Chondrocyte (in vitro differentiated cells): ENCODE measurements at places on chromosomes 12 and 14. TPM values are rescaled to one million over a fixed set of nuclear protein-coding genes. Genes with fewer than 3 reads are reported as not detected.

Gene DIO2
- total RNA-seq: 0.79 to 87.0 TPM (median 1.4 TPM) in 3 replicates

Gene TCTN2
- total RNA-seq: 8.6 to 16.1 TPM (median 9.1 TPM) in 3 replicates

Gene SLC7A8
- 0.31 to 0.89 TPM (median 0.45 TPM) in 3 replicates for total RNA-seq

- peak within 1 kb of the TSS; percentile 94 for H3K27ac ChIP-seq
- H3K36me3 ChIP-seq: peaks cover 6% of the 10 kb centered on the region
- peaks cover 34% of the 10 kb centered on the region for H3K4me1 ChIP-seq
Observed at GRCh38 chr12:42325653-42326474, at the start of the genes PPHLN1 and ZCRB1. PPHLN1 (plus strand) TSS chr12:42326167; CDS start chr12:42335903, 9,736 bp downstream. ZCRB1 (minus strand) TSS chr12:42326094; CDS start chr12:42324102, 1,992 bp downstream.

- peaks cover 8% of the 10 kb centered on the region for H3K27me3 ChIP-seq
- H3K27ac ChIP-seq: no peak overlapping the region
- DNase-seq: peak; percentile 82
- H3K4me3 ChIP-seq: no peak overlapping the region
- no peaks in the 10 kb centered on the region for H3K36me3 ChIP-seq
Observed at GRCh38 chr14:93982230-93983007, 6.0 kb upstream of the ASB2 start.

GRCh38 chr14:81681541-81681940 is 147.9 kb upstream of the SEL1L start:
- H3K36me3 ChIP-seq: no peaks in the 10 kb centered on the region
- no peak for DNase-seq
- no peaks in the 10 kb centered on the region for H3K4me1 ChIP-seq
- no peak overlapping the region for H3K4me3 ChIP-seq

DNA sequence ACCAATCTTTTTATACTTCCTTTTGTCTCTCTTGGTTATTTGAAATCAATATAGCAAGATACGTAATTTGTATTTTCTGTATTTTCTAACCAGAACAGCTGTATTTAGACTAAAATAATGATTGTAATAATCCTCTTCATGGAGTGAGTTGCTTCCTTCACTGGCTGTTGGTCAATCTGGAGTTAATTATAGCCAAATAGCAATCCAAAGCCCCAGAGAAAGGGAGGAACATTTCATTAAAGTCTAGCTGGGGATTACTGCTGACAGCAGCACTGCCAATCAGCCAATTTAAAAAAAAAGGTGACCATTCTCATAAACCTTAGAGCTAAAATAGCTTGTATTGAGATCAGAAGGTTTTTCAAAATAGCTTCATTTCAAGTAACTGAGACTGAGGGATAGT is 118.0 kb downstream of the TRHDE start:
- no peaks in the 10 kb centered on the region for H3K36me3 ChIP-seq
- no peak overlapping the region for H3K27ac ChIP-seq
- no peaks in the 10 kb centered on the region for H3K27me3 ChIP-seq
- DNase-seq: no peak
- H3K4me1 ChIP-seq: no peaks in the 10 kb centered on the region
- H3K4me3 ChIP-seq: no peak overlapping the region
